LNCaP clone FGC (cell line): ENCODE measurements at places on chromosomes 3 and 15.

GRCh38 chr3:69566275-69566674, 173.0 kb upstream of the MITF start:
- DNase-seq: no peak

GRCh38 chr3:125125821-125126245, 70.0 kb upstream of the HEG1 start:
- DNase-seq: no peak

DNA sequence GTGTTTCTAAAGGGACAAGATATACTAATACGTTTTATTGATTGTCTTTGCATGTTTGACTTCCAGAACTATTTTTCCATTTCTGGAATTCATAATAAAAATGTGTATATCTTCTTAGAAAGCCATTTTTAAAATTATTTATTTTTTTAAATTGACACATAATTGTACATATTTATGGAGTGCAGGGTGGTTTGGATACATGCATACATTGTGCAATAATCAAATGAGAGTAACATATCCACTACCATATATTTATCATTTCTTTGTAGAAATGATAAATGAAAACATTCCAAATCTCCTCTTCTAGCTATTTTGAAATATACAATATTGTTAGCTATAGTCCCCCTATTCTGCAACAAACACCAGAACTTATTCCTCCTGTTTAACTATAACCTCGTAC, 156.5 kb upstream of the ABI3BP start:
- DNase-seq: no peak

GRCh38 chr15:77650265-77650664, 17.6 kb upstream of the LINGO1 start:
- DNase-seq: no peak

DNA sequence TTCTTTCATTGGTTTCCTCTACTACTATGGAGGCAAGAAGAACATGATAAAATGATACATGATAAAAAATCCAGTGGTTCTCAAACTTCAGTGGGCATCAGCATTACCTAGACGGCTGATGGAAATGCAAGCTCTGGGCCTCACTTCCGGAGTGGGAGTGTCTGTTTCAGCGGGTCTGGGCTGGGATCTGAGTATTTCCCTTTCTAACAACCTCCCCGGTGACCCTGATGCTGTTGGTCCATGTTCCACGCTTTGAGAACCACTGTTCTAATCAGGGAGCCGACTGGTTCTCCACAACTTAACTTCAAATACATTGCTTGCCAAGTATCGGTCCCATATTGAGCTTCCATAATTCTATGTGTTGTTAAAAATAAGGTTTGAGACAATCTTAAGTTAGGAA, 712.3 kb upstream of the LMCD1 start:
- DNase-seq: no peak

GRCh38 chr3:146834917-146835316, 229.8 kb upstream of the PLSCR5 start:
- peak; percentile 0 for DNase-seq

DNA sequence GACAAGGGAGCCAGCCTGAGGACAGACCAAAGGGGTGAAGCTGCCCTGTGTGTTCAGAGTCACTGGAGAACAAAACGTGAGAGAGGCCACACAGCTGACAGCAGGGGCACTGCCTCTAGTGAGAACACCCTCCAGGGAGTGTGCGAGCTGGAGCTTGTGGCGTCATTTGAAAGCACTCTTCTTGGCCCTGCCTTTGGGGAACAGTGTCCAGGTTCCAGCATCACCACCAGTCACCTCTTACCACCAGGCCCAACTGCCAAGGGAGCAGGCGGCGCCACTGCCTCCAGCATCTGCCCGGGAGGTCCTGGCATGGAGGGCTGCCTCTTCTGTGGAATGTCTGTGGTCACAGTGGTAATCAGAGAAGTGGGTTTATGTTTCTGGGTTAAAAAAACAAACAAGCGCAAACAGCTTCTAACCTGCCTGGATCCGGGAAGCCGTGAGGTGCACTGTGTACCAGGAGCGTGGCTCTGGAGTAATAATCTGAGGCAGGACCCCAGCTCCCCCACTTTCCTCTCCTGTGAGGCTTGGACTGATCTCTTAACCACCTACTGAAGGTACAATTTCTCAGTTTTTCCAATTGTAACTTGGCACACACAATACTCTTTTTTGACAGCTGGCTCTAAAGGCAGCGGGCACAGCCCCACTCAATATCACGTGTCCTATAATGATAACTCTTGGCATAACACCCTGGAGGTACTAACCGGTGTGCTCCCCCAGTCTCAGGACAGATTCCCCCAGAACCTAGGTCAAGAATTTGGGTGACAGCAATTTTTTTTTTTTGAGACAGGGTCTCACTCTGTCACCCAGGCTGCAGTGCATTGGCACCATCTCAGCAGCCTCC, 32.2 kb upstream of the CDCP1 start:
- no peak for DNase-seq

DNA sequence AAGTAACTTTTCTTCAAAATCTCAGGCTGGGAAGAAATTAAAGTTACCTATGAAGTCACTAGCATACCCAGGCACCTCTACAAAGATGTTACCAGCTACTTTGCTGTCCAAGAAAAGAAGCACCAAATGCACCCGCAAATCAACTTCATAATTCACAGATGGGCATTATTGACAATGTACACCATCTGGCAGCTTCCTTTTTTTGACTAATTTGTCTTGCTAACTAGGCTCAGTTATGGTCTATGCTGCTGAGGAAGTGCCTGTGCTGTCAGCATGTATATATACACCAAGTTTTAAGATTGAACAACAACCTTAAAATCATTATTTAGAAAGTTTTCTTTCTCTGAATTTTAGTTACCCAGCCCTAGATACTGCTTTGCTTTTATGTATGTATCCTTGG, 93.8 kb downstream of the NSUN3 start:
- DNase-seq: no peak

DNA sequence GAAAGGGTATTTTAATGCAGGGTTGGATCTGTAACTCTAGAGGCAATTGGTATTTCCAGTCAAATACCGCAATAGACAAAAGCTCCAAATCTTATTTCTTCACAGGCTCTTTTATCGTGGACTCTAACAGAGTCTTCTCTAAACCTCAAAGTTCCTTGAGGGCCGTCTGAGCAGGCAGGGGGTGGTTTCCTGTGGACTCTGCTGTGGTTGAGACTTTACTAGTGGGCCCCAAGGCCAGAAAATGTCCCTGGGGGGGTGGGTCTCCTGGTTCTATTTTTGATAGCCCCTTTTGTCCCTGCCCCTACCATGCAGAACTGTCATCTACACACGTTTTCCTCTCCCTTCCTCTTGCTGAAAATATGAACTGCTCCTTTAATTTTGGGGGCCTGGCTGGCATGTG, 80.1 kb downstream of the ASB7 start:
- DNase-seq: no peak
